ENCODE measurements at places on chromosomes 11 and 22.

- DNase-seq = no peak
These were observed 669 bp downstream of the MICAL3 start for GRCh38 chr22:18023509-18024275.

GRCh38 chr11:58992489-58992888 is 53.2 kb downstream of the GLYATL1 start:
- no peak for DNase-seq

DNA sequence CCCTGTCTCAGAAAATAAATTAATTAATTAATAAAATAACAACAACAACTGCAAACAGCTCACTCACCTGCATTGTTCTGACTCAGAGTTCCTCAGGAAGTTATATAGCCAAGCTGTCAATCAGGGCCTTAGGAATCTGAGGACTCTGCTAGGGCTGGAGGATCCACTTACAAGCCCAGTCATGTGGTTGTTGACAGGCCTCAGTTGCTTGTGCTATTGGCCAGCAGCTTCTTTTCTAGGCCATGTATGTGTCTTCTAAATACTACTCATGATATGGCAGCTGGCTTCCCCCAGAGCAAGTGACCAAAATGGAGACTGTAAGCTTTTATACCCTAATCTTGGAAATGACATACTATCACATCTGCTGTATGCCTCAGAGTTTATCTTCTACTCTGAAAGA is 20.8 kb upstream of the ATP5MG start:
- no peak for DNase-seq

DNA sequence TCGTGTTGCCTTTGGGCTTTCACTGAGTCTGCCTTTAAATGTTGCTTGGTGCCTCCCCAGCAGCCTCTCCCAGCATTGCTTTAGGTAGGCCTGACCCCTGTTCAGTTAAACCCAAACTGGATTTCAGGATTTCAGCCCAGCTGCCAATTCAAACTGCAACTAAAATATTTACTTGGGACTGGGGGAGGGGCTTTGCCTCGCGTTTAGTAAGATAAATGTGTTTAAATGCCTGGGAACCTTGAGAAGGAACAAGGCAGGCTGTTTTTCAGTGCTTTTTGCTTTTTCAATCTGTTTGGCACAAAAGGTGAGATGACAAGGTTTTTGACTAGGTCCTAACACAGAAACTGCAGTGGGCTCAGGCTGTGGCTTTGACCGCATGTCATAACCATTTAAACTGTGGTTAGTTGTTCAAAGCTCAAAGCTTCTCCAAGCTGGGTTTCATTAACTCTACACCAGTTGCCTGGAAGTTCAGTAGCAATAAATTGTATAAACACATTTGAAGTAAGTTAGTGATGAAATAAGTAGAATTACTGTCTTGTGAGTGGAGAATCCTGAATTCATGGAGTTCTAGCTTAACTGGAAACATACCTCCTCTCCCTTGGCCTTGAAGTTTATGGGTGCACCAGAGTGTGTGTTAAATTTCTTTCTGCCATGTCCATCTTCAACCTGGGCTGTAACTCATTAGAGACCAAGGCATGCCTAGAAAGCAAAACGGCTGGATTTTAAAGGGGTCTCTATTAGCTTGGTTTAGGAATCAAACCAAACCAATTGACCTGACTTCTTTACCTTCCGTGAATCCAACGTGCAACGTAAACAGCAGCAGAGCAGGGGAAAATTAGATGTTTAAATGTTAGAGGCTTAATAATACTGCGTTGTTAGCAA is 3.6 kb downstream of the PKNOX2 start:
- no peak for DNase-seq

DNA sequence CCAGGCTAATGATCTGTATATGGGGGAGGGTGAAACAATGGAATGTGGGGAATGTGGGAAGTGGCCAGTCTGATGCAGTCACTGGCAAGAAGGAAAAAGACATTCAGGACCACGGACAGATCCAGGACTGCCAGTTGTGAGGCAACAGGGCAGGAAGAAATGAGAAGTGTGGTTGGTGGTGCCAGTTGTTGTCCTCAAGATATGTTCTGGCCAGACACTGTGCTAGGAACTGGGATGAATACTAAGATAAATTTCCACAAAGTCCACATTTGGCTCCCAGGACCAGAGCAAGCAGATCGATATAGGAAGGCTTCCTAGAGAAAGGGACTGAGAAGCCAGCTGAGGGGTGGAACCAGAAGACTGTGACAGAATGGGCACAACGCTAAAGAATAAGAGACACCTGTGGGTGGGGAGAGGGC is 6.8 kb upstream of the TPBGL start:
- no peak for DNase-seq

- DNase-seq = no peak
These were observed 39.7 kb upstream of the CCDC89 start for GRCh38 chr11:85725510-85726258.

DNA sequence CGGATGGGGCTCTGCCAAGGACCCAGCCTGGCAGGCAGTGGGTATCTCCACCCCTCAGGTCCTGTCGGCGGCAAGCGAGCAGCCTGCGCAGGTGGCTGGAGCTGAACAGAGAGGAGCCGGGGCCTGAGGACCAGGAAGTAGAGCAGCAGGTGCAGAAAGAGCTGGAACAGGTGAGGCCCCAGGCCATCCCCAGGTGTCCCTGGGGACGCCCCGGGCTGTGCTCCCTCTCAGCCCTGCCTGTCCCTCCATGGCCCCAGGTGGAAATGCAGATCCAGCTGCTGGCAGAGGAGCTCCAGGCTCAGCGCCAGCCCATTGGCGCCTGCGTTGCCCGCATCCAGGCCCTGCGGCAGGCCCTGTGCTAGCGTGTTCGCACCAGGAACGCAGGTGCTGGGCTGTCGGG is 44.0 kb downstream of the PISD start:
- DNase-seq = peak; percentile 80

- DNase-seq = no peak
These were observed 23.9 kb upstream of the IGSF9B start for GRCh38 chr11:133980665-133981064.

DNA sequence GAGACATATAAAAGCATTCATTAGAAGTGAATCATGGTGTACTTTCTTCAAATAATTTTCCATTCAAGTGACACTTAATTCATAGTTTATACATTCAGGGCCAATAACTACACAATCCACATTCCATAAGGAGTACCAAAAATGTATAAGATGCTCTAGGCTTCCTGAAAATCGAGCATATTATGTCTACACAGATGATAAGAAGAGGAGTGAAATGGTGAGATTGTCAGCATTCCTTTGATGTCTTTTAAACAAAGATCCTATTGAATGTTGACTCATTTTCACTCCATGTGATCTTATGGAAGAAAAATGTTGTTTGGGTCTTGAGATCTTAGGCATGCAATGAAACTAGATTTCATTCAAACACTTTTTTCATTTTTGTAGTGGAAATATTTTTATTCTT is 843.2 kb downstream of the KCNA4 start:
- DNase-seq = no peak

- DNase-seq = no peak
These were observed 4.6 kb downstream of the MYH9 start for GRCh38 chr22:36383110-36383581.

DNA sequence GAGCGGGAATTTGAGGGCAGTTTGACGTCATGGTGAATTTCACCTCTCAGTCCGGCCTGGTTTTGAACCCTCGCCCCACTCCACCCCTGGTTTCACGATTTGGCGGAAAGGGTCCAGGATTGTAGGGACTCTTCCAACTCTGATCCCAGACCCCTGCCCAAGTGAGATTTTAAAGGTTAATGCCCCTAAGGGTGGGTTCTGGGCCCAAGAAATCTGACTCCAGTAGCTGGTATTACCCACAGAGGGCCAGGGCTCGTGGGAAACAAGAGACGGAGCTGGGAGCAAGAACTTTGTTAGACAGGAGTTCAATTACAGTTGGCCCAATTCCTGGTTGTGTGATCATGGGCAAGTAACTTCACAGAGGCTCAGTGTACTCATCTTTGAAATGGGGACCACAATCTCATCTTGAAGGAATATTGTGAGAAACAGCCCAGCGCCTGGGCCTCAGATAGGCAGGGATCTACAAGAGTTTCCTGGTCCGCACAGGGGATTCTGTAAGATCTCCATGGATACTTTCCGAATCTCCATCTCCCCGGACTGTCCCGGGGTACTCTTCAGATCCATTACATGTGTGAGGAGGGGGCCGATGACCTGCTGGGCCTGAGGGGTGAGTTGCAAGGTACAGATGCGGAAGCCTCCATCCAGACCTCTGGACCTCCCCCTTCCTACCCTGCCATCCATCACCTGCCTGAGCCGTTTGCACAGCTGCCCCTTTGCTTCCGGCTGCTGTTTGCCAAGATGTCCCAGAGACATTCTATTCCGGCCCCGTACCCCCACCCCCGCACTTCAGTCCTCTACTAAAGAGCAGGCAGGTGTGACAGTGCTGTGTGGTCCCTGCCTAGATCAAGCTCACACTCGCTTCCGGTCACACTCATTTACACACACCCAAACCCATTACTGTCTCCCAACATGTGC is 687 bp upstream of the CALCA start:
- peak; percentile 26 for DNase-seq

- DNase-seq = no peak
These were observed 16.3 kb upstream of the OR56B1 start for GRCh38 chr11:5719703-5720495.

- no peak for DNase-seq
These were observed 148.1 kb upstream of the NARS2 start for GRCh38 chr11:78722786-78723185.

DNA sequence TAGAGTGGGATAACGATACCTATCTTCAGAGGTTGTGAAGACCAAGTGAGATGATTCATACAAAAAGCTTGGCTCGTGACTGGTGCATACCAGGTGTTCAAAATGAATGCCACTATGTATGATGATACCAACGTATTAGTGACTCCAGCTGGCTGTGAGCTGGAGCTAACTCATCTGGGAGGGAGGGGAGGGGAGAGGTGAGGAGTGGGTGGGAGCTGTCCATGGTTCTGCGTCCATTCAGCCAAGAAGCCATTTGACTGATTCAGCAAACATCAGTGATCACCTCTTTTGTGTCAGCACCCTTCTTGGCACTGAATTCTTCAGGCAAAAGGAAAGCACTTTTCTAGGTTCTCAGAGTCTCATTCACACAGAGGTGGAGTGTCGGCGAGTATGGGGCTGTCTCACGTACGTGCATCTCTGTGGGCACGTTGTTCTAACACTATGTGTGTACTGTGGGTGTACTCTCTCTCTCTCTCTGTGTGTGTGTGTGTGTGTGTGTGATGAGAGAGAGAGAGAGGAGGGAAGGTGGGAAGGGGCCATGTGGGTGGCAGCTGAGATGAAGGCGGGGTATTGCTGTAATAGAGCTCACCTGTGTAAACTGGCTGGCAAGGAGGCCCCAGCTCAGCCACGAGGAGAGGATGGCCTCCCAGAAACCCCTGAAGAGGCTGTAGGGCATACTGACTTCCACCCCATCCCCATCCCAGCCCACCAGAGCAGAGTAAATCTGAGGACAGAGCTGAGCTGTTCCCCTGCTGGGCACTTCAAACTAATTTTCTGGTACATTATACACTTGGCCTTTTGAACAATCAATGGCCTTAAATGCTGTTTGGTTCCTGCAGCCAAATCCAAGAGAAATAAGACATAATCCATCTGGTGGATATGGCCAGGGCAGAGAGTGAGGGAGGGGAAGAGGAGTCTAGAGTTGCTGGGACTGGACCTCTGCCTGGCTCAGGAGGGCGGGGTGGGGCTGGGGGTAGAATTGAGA is 96.1 kb upstream of the THY1 start:
- no peak for DNase-seq

DNA sequence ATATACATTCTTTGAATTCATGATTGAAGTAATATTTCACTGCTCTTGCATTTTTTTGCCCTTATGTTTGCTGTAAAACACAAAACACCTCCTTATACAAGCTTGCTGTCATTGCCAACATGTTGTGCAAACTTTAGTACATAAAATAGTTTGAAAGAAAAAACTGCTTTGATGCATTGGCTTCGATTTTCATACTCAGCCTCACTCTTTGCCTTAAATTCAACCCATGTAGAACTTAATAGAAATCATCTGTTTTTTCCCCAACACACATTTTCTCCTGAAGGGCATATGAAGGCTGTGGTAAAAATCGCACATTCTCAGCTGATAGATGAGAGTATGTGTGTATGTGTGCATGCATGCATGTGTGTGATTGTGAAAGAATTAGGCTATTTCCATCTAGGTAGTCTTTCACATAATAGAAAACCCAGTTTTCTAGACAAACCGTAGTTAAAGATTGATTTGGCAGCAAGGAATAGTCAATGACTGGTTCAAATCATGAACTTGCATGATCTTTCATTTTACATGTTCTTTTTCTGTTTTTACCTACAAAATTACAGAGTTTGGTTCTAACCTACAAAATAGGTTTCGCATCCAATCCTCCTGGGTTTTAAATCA is 72.8 kb upstream of the MTMR2 start:
- no peak for DNase-seq

DNA sequence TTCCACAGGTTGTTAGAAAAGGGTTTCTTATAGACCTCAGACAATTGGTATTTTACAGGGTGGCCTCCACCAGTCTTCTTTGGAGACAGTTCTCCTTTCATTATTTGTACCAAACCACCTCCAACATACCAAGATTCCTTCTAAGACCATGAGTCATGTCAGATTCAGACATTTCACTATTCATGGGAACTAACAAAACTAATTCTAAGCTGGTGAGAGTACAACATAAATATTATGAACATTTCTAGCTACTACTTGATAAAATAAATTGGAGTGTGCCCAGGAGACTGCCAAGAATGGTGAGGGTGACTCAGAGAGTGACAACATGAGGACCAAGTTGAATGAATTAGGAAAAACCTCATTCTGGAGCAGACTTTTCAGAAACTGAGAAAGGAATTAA is 494.6 kb upstream of the LRRC4C start:
- DNase-seq = no peak

GRCh38 chr11:62399172-62399877 is 19.5 kb upstream of the SCGB1A1 start:
- DNase-seq = no peak

GRCh38 chr11:116275635-116276034 is 497.2 kb downstream of the BUD13 start:
- DNase-seq = no peak

- no peak for DNase-seq
These were observed 243.9 kb downstream of the MIAT start for GRCh38 chr22:26901198-26901816.

DNA sequence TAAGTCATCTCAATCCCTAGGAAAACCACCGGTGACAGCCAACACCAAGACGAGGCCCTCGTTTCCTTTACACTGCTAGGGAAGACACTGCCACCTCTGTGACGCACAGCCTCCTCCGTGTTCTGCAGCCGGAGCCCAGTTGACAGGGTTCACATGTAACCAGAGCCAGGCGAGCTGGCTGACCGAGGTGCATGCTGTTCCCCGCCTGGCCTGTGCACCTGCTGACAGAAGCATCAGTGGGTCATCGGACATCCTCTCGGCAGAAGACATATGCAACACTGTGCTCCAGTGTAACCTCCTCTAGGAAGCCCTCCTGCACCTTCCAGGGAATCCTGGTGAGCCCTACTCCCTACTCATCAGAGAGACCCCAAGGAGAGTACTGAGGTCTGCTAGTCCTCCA is 114.2 kb upstream of the TP53AIP1 start:
- DNase-seq = no peak

DNA sequence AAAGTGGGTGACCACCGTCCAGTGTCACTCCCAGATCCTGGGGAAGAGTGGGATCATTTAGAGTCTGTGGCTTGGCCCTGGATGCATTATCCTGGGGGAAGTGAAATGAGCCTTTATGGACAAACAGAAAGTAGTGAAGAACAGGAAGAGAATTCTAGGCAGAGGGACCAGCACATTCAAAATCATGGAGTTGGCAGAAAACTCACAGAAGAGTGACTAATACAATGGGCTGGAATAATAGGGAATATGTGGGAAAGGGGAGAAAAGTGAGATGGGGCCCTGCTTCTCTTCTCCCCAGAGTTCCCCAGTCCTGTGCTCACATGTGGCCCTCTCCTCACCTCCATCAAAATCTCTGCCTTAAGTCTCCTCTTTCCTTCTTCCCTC is 84.3 kb downstream of the CCDC81 start:
- DNase-seq = no peak
